ENCODE measurements at places on chromosomes 13 and 19.

DNA sequence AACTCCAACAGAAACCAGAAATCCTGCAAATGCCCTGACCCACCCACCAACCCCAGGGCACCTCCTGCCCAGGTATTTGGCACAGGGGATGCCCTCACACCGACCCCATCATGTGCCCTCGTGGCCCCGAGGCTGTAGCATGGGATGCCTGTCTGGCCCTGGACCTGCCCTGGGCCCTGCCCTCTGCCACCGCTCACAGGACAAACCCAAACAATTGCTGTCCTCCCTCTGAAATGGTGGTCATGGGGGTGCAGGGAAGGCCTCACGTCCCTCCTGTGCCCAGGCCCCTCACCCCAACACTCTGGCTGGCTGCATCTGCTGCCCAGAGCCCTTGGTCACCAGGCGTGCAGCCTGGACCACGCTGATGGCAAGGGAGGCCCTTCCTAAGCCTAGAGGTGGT lies 2.1 kb upstream of the ZNF181 start:
- DNase-seq: no peak

DNA sequence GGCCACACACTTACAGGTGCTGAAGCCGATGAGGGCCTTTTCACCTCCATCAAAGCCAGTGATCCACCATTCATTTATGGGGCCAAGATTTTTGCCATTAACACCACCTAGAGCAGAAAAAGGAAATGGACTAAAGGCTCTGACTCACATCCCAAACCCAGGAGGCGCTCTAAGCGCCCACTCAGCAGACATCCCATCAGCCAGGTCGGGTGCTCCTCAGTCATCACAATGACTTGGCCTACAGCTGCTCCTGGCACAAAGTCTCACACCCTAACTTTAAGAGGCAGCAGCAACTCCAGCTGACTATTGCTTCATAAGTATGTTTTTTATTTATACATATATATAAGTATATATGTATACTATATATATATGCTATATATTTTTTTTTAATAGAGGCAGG lies 36.1 kb upstream of the EIF3G start:
- no peak for DNase-seq

DNA sequence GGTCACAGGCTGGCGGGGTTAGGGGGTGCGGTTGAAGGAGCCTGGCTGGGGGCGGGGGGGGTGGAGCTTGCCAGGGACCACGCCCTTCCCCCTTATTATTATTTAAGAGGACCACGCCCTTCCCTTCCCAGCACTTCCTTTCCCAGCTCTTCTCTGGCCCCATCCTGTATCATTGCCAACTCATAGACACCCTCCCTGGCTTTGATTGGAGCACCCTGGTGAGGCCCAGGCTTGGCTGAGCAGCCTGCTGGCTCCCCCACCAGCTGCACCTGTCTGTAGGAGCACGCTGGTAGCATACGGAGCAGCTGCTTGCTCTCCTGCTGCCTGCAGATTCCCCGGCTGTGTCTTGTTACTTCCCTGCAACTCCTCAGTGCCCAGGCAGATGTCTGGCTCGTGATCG lies 62.5 kb upstream of the PDX1 start:
- no peak for DNase-seq

DNA sequence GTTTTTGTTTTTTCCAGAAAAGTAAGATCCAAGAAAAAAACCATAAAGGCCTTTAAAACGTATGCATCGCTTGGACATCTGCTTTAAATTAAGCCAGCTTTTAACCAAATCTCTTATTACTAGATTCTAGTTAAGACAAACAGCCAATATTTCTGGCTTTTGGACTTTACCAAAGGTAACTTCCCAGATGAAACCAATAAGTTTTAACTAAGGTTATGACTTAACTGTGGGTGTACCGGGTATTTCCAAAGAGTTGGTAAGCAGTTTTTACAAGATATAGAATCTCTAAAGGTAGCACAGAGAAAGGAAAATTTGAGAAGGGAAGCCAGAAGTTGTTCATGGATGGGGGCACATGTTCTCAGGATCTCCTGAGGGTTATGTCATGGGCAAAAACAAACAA lies 34.0 kb downstream of the CEACAM1 start:
- DNase-seq: no peak

DNA sequence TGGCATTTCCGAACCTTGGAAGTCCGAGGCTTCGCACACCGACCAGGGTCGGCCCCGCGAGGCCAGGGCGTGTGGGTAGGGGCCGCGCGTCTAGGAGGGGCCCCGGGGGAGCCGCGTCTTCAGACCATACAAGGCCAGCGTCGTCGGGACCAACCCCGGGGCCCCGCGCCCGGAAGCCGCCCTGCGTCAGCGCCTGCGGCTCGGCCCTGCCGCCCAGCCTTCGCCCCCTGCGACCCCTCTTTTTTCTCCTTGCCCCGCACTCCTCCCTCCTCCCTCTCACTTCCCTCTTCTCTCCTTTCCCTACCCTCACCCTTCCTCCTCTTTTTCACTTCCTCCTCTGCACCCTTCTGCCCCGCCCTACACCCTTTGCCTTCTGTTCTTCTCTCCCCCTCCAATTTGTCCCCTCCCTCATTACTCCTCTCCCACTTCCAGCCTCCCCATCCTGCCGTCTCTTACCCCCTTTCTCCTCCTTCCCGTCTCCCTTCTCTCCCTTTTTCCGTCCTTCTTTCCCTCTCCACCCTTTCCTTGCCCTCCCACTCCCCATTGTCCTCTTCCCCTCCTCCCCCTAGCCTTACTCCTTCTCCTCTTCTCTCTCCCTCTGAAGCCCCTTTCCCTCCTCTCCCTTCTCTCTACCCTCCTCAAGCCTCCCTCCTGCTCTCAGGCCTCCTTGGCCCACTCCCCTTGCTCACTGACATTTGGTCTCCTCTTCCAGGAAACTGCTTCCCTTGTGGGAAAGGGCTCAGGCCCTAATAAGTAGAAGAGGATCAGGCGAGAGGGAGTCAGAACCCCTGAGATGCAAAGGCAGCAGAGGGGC lies 2.2 kb upstream of the PLEKHG2 start:
- DNase-seq: peak; percentile 61

DNA sequence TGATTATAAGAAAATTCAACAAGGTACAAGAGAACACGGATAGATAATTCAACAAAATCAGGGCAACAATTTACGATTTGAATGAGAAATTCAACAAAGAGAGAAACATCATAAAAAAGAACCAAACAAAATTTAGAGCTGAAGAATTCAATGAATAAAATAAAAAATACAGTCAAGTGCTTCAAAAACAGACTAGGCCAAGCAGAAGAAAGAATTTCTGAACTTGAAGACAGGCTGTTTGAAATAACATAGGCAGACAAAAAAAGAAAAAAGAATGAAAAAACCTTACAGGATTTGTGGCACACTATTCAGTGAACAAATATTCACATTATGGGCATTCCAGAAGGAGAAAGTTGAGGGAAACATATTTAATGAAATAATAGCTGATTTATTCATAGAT lies 31.1 kb downstream of the ZNF283 start:
- no peak for DNase-seq

GRCh38 chr13:111573801-111574200 lies 253.4 kb downstream of the TEX29 start:
- no peak for DNase-seq

GRCh38 chr13:42215578-42216421 lies 56.2 kb upstream of the AKAP11 start:
- DNase-seq: peak; percentile 44

DNA sequence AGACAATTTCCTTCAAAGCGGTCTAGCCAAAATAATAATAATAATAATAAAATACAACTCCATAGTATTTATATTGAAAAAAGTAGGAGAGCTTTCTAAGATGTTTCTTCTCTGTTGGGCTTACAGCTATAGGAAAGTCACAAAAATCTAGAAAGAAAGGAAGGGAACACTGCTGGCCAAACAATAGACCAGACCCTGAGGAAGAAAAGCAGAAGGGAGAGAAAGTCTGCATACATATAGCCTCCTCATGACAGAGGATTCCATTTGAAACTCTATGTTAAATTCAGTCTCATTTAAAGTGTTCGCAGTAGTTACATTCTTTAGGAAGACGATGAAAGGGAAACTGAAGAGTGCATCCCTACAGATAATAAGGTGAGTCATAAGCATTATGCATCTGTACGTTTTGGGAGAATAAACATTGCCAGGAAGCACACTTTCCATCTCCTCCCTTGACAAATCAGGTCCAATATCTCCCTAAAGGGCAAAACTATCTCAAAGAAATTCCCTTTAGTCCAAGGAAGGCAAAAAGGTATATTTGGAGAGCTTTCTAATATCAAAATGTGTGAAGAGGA lies 86.5 kb downstream of the PCDH9 start:
- DNase-seq: no peak

DNA sequence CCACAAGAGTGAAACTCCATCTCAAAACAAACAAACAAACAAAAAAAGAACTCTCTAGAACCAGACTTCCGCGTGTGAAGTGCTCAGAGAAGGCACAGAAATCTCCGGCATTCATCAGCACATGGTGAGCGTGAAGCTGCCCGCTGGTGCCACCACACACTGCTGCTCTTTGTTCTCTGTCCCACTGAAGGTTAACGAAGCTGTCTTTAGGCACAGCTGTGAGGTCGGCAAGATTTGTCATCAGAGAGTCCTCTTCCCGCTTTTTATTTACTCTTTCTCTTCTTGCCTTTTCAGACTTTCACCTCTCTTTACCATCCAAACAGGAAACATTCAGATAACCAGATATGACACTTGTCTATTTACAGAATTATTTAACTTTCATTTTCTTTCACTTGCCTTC lies 115.2 kb upstream of the ARGLU1 start:
- DNase-seq: no peak

- peak; percentile 54 for DNase-seq
Observed at GRCh38 chr19:51552996-51553725, 17.9 kb upstream of the ZNF175 start.

DNA sequence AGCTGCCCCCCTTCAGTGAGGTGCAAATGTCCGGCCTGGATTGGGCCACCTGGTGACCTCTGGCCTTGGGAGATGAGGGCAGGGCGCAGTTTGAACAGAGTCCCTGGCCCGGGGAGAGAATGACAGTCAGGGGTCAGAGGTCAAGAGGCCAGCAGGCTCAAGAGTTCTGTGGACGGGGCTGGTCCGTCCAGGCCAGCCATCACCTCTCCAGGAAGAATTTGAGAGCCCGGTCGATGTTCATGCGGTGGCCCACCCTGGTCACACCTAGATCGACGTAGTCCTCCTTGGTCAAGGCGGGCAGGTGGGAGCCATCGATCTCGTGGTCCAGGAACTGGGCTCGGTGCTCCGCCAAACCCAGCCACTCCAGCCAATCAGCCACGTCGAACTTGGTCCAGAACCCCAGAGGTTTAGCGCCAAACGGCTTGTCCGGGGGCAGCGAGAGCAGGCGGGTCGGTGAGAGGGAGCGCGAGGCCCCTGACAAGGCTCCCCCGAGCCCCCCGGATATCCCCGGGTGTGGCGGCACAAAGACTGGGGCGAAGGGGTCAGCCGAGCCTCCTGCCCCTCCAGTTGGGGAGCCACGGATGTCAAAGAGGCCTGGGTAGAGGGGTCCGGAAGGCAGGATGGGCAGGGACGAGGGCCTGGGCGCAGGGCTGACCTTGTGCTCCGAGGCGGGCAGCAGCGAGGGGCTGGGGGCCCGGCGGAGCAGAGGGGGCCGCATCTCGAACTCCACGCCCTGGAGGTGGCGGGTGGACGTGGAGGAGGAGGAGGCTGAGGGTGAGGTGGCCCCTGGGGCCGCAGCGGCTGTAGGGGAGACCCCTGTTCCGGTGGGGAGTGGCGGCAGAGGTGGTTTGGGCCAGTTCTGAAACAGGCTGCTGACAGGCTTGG lies 12.8 kb downstream of the C19orf81 start:
- no peak for DNase-seq

DNA sequence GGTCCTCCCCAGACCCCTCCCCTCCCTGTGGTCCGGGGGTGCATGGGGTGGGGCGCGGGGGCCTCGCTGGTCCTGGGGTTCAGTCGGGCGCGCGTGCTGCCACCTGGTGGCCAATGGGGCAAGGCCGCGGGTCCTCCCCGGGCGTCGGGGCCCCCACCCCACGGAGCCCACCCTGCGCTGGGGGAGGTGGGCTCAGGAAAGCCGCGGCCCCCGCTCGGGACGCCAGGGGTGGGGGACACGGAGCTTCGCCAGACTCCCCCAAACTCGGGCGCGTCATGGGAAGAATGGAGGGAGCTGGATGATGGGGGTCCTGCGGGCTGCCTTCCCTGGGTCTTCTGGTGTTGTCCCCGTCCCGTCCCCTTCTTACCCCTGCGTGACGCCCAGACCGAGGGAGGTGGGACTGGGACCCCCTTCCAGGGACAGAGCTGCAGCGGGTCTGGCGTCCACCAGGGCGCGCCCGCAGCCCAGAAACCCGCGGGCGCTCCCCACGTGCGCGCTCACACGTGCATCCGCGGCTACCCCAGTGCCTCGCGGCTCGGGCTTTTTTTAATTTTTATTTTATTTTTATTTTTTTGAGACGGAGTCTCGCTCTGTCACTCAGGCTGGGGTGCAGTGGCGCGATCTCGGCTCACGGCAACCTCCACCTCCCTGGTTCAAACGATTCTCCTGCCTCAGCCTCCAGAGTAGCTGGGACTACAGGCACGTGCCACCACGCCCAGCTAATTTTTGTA lies 19.8 kb upstream of the TCF3 start:
- peak; percentile 29 for DNase-seq

DNA sequence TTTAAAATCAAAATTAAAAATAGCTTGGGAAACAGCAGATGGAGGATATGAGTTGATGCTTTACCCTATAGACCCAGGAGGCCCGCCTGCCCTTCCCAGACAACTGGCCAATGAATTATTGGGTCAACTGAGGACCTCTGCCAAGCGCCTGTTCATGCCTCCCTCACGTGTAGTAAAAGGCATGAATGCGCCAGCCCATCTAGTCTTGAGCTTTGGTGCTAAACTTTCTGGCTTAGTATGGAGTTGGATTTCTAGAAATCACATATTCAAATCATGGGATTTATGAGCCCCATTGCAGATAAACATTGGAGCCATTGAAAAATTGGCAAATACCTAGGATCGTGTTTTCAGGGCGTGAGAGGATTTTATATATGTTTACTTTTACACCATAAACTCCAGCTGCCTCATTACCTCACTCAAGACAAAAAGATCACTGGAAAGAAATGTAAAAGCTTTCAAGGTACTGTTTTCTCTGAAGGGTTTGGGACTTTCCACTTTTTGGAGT lies 47.1 kb downstream of the COL4A2 start:
- no peak for DNase-seq

DNA sequence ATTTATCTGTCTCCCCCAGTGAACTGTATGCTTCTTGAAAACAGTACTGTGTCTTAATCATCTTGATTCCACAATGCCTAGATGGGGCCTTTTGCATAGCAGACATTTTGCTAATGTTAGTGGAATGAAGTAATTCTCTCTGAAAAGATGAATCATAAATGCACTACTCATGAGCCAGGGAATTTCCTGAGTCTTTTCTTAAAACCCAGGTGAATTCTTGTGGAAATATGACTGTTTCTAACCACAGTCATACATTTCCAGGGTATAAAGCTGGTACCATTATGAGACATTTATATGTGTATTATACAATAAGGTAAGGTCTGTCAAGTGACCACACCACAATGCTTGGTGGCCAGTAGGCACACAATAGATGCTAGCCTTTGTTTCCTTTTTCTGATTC lies 5.5 kb upstream of the KCTD4 start:
- peak; percentile 93 for DNase-seq

GRCh38 chr19:28313633-28314032 lies 899.3 kb downstream of the UQCRFS1 start:
- DNase-seq: no peak

All from trophoblast cell (in vitro differentiated cells and primary cell).